Activated gamma-delta T cell treated with anti-CD3 and anti-CD28 coated beads, Interleukin-2, amount 50 U/mL, for 16 hours (primary cell): ENCODE measurements at places on chromosomes 6 and 20.

DNA sequence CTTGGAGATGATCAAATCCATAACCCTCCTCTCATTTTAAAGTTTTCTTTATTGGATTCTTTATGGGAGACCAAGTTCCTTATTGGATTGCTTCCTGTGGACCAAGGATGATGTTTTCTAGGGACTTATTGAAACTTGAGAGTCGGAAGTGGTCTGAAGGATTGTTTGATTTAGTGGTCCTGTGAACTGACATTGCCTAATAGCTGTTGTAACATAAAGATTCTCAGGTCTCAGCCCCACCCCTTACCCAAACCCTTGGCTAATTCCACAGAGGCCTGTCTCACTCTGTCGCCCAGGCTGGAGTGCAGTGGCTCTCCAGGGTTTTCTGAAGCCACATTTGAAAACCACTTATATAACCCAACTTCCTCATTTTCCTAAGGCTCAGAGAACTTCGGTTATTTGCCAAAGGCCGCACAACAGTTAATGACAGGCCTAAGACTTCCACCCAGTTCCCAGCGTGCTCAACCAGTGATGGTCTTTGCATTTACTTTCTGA is 77.0 kb downstream of the ATXN1 start:
- no peak for DNase-seq

GRCh38 chr6:68760941-68761676 is 126.0 kb downstream of the ADGRB3 start:
- no peak for DNase-seq

GRCh38 chr6:22637782-22638181 is 68.4 kb downstream of the HDGFL1 start:
- DNase-seq = no peak

DNA sequence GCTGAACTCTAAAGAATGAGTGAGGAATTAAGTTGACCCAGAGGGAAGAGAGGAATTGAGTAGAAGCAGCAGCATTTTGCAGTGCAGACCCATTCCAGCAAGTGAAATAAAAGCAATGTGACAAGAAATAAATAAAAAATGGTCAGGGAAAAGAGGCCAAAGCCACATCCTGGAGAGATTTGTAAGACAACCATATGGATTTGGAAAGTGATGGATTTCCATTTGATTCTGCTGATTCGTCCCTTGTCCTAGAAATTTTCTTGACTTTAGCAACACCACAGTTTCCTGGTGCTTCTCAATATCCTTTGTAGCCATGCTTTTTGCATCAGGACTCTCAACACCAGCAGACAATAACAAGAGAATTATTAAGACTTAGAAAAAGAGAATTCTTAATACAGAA is 29.8 kb downstream of the ANKEF1 start:
- no peak for DNase-seq

- no peak for DNase-seq
Observed at GRCh38 chr6:166101819-166102419, 65.7 kb downstream of the TBXT start.

DNA sequence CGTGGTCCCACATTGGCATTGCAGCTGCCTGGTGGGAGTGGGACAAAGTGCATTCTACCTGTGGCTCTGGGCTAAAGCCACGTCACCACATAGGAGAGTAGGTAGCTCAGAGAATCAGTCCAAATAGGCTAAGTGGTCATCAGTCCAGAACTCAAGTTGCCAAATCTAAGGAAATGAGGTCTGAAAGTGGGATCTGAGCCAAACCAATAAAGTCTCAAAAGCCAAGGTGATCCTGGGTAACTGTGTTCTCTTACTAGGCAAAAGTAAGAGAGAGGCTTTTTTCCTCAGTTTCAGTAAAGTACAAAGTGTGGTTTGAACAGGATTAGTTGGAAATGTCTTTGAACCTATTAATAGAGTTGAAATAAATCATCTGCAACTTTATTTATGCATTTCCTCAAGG is 68.6 kb upstream of the CNKSR3 start:
- DNase-seq = no peak
